T-helper 2 cell (primary cell): ENCODE measurements at places on chromosomes 13 and 19.
A peak's percentile ranks its signal among the peaks of the same experiment; 100 is the strongest.

DNA sequence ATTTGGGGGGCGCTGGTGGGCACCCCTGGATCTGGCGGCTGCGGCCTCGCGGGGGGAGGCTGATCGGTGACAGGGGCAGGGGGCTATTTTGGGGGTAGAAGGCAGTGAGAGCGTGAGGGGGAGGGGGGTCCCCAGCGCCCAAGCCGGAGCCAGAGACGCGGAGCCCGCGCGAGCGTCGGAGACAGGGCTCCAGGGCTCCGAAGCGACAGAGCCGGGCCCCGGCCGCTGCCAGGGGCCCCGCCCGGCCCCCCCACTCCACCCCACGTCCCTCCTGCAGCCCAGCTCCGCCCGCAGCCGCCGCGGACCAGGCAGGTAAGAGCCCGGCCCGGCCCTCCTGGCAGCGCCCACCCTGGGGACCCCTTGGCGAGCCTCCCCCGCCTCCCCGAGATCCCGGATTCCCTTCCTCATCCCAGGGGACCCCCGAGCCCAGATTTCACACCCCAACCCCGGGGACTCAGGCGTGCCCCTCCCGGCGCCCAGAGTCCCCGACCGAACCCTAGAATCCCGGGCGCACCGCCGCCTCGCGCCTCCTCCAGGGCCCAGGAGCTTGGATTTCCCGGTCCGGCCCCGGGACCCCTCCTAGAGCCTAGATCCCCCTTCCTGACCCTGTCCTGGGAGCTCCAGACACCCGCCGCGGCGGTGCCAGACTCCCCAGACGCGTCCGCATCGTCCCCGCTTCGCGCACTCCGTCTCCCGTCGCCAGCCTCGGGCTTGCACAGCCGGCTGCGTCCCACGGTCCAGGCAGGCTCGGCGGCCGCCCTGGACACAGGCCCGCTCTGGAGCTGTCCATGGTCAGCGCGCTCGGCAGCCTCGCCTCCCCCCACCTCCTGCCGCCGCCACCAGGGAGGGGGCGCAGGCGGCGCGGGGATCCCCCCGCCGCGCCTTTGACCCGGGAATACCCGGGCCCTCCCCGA, at the start of gene PPFIA3:
Gene PPFIA3, plus strand, starts transcription at position 134 of the 914 bp plus-strand sequence. CDS start 8,330 bp downstream, outside the sequence.
- peak; percentile 22 for DNase-seq

- peak; percentile 80 for DNase-seq
Observed at GRCh38 chr19:7868671-7869452, 5.3 kb downstream of the PRR36 start.

- no peak for DNase-seq
Observed at GRCh38 chr13:46526740-46527139, 26.2 kb upstream of the LRCH1 start.

DNA sequence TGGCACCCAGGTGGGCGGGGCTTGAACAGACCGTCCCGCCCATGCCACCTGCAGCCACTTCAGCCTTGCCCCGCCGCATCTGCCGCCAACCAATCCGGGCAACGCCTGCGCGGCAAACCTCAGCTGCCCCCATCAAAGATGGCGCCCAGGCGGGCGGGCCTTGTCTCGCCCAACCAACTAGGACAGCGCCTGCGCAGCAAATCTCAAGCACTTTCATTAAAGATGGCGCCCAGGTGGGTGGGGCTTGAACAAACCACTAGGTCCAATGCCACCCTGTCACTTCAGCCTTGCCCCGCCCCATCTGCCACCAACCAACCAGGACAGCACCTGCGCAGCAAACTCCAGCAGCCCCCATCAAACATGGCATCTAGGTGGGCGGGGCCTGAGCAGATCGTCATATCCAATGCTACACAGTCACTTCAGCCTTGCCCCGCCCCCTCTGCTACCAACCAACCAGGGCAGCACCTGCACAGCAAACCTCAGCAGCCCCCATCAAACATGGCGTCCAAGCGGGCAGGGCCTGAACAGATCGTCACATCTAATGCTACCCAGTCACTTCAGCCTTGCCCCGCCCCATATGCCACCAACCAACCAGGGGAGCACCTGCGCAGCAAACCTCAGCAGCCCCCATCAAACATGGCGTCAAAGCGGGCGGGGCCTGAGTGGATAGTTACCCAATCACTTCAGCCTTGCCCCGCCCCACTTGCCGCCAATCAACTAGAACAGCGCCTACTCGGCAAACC, 1.4 kb downstream of the PEG3 start:
- no peak for DNase-seq

DNA sequence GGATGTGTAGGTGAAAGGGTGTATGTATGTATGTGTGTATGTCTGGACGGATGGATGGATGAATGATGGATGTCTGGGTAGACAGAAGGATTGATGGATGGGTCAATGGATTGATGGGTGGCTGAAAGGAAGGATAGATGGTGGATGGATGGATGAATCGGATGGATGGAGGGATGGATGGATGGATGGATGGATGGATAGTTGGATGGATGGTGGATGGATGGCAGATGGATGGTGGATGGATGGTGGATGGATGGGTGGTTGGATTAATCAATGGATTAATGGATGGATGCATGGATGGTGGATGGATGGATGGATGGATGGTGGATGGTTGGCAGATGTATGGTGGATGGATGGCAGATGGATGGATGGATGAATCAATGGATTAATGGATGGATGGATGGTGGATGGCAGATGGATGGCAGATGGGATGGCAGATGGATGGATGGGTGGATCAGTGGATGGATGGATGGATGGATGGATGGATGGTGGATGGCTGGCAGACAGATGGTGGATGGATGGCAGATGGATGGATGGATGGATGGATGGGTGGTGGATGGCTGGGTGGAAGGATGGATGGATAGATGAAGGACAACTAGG, 16.5 kb upstream of the PPP5C start:
- no peak for DNase-seq
